ENCODE measurements at places on chromosomes 1 and 21.

DNA sequence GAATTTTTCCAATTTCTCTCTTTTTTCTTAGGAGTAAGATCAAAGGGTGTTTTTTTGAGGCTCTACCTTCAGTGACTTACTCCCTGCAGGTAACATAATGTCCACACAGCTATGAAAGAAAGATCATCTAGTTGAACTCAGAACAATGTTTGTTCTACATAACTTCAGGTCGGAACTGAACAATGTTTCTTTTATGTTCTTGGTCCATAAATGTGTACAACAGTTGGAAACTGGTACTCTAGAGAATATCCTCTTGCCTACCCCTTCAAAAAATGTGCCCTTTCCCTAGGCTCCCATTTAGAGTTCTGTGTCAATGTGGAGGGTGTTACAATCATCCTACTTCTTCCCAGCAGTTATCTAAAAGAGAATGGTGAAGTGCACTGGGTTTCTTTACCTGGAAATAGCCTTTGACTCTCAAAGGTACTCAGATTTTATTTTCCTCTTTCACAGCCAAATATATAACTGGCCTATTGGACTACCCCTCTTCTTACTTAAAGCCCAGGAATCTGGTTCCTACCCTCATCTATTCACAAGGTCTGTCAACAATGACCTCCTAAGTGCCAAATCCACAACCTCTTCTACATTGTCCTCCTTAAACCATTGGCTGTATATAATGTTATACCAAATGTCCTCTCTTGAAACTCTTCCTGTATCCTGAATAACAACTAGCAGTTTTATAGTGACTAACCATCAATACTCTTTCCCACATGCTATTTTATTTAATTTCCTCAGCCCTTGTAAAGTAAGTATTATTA, 42.3 kb downstream of the CD58 start:
- no peak for DNase-seq

GRCh38 chr1:156751451-156751756, at the start of gene HDGF:
Gene HDGF, minus strand, starts transcription at chr1:156751675. Its CDS starts 246 bp downstream, at chr1:156751429.
- no peak for DNase-seq

DNA sequence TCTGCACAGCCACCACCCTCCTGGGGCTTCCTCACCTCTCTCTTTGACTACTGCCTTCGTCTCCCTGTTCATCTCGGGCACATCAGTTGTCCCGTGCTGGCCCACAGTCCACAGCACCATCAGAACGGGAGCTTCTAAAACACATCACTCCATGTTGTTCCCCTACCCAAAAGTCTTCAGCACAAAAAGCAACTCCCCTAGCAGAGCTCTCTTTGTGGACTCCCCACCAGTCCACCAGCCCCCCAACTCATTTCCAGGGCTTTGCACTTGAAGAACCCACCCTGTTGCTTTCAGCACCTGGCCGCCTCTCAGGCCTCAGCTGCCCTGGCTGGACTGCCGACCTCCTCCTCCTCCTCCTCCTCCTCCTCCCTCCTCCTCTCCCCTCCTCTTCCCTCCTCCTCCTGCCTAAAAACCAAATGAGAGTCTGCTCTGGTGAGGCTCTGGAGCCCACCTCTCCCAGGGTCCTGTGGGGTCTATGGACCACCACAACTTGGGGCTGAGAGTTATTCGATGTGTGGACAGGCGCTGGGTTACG, 251.2 kb upstream of the VAMP3 start:
- DNase-seq, result no peak

- DNase-seq, result peak; percentile 44
Measured at GRCh38 chr1:199002661-199003060, 363.8 kb downstream of the PTPRC start.

- no peak for DNase-seq
Measured at GRCh38 chr1:21447311-21447710, 7.4 kb downstream of the NBPF3 start.

GRCh38 chr1:160863774-160864131, 1.1 kb upstream of the CD244 start:
- no peak for DNase-seq

DNA sequence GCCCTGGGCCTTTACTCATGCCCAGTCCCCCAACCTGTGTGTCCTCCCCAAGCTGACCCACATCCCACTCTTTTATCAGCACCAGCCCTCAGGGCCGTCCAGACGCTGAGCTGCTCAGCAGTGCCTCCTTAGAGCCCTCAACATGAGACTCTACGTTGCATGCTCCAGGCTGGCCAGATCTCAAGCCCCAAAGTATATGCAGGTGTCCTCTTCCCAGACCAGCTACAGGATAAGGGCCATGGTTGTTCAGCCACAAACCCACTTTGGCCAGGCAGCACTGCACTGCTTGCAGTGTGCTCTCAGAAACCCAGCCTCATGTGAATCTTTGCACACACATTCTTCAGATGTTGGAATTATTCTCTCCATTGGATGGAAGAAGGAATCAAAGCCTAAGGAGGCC, 6.0 kb downstream of the CITED4 start:
- DNase-seq, result no peak

DNA sequence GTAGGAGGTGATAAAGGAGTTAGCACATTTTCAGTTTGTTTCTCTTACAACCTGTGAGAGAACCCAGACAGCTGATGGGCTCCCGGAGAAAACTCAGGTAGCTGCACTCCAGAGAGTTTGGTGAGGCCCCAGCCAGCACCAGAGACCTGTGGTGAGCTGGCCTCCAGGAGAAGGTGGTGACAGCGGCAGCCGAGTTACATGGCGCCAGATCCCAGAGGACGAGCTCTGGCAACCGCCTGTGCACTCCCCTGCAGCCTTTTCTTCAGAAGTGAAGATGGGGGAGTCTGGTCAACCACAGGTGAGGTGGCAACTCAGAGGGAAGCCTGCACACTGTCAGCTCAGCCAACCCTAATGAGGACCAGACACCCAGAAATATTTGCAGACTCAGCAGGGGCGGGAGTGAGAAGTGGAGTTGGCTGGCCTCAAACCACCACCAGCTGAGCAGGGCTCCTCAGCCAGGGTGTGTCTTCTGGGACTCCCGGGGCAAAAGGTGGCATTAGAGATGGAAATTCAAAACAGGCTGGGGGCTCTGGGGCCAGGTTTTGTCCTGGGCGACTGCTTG, 209.7 kb downstream of the SETD4 start:
- no peak for DNase-seq

- DNase-seq, result peak; percentile 7
Measured at GRCh38 chr1:10001016-10001665, 4.1 kb downstream of the RBP7 start.

- DNase-seq, result no peak
Measured at GRCh38 chr1:225645194-225645895, 7.6 kb downstream of the ENAH start.

- DNase-seq, result peak; percentile 56
Measured at GRCh38 chr1:152461544-152461943, 47.5 kb upstream of the CRNN start.

GRCh38 chr1:17819129-17819802, 64.1 kb downstream of the ACTL8 start:
- no peak for DNase-seq

DNA sequence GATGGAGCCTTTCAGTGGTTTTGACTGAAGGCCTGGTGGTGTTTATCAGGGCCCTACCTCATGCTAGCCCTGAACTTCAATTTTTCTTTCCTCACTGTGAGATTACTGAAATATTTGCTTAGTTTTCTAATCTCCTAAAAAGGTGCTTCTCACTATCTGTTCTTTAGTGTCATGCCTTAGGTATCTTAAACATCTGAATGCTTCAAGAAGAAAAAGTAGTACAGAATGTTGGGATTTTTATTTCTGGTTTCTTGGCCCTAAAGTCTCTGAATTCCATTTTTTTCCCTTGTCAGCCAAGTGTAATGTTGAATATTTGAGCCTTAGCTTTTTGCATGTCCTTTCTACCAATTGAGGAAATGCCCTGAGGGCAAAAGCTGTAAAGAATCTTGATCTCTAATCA, 47.9 kb upstream of the PRKACB start:
- no peak for DNase-seq

- DNase-seq, result no peak
Measured at GRCh38 chr1:169307176-169307575, 60.4 kb downstream of the NME7 start.

- no peak for DNase-seq
Measured at GRCh38 chr1:223780949-223781348, 64.8 kb downstream of the TP53BP2 start.

DNA sequence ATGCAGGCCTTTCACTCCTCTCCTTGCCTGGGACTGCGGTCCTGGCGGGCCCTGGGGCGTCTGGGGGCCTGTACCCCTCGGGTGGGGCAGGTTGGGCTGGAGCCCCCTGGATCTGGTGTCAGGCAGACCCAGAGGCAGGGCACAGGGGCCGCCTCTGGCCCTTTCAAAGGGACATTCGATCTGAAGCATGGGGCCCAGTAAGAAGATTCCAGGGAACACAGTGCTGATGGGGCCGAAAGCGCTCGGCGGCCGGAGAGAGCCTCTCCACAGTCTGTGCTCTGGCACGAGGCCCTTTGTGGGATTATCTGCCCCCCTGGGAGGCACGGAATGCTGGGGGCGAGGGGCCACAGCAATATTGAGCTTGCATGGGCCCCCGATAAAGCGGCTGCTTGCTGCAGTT, 15.2 kb downstream of the PRDM16 start:
- DNase-seq, result no peak

GRCh38 chr1:219576931-219577730, 35.8 kb downstream of the ZC3H11B start:
- DNase-seq, result no peak

DNA sequence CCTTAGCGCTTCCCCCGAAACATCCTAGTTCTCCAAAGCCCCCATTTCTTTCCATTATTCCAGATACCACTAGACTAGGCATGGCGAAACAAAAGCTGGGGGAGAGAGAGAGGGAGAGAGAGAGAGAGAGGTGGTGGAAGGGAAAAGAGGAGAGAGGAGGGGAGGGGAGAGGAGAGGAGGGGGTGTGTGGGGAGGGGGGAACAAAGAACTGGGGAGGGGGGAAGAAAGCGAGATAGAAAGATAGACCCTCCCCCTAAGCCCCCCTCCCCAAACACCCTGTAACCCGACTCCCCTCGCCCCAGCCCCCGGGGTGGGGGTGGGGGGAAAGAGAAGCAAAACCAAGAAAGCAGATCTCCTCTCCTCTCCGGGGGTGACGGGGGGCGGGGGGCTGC, 352 bp downstream of the MEX3A start:
- no peak for DNase-seq

Data from astrocyte of the spinal cord (primary cell).